Activated naive CD4-positive, alpha-beta T cell treated with anti-CD3 and anti-CD28 coated beads for 36 hours (primary cell): ENCODE measurements at places on chromosomes 2 and 18. TPM values are rescaled to one million over a fixed set of nuclear protein-coding genes. Genes with fewer than 3 reads are reported as not detected.

DNA sequence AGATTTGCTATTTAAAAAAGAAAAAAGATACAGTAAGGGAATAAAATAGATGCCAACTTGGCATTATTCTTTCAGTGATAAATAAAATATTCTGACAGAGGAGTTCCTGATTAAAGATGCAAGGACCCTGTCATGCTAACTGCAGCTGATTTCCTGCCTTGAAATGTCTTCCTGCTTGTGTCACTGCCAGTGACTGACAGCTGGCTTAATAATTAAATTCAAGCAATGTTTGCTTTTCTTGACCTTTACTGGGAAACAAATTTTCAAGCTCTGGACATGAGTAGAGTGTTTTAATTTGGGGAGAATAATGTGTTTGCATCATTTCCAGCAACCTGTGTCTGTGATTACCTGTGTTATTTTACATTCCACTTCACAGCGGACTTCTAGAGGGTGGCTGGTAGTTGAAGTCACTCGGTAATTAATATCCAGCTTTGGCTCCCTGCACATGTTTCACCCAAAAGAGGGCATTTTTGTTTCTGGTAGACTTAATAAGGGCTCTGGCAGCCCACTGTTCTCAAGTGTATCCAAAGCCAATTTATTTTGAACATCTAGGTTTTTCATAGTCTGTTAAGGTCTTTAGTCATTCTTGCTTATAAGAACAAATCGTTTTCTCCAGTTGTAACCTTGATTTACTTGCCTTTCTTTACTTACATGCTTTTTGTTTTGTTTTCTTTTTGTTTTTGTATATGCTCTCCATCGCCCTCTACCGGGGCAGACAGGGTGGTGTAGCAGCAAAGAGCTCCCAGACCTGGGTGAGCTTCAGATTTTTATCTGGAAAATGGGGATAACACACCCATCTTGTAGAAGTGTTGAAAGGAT, 48.5 kb upstream of the PROKR1 start:
- DNase-seq, result peak; percentile 63

The MC5R gene
- total RNA-seq, result not detected

The RAB31 gene
- 0.89 TPM for total RNA-seq

The COBLL1 gene
- total RNA-seq, result not detected

The MLPH gene
- not detected for total RNA-seq

The MTCL1 gene
- 0.31 TPM for total RNA-seq

- peak; percentile 72 for DNase-seq
Measured at GRCh38 chr2:64819774-64820688, 166.3 kb upstream of the SERTAD2 start.

DNA sequence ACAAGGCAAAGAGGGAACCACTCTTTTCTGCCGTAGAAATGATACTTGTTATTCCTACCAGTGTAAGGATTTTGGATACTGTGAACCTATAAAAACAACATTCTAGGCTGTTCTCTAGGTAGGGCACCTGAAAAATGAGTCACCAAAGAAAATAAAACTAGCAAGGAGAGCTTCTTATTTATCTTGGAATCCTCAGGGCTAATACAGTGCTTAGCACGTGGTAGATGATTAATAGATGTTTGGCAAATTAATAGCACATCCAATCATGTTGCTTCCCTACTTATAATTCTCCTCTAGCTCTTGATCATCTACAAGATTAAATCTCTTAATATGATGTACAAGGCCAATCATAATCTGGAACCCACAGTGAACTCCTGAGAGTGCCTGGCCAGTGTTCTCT, 73.1 kb downstream of the AAK1 start:
- no peak for DNase-seq

The SCYGR5 gene
- total RNA-seq, result not detected

The GALNT13 gene
- not detected for total RNA-seq

The TMSB10 gene
- total RNA-seq, result 1,772 TPM

The SOWAHC gene
- 0.44 TPM for total RNA-seq

The WIPF1 gene
- 167 TPM for total RNA-seq

DNA sequence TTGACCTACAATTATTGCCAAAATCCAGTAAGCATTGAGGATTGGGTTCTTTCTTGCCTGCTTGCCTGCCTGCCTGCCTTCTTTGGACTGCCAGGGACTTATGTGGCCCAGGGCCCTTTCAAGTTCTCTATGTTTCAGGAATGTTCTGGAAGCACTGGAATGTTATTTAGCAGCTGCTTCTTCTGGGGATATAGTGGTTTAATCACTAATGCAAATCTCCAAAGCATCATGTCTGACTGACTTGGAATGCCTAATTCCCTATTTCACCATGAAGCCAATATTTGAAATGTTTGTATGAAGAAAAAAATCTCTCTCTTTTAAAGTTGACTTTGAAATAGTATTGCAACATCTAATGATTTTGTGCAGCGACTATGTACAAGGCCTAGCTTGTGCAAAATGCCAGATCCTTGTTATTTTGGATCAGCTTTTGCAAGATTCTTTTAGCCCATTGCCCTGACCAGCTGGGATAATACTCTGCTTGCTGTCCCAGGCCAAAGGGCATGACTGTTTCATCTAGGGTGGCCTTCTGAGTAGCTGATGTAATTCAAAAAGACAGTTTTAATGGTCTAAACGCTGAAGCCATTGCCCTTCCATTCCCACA, 204.6 kb downstream of the RND3 start:
- DNase-seq, result no peak

DNA sequence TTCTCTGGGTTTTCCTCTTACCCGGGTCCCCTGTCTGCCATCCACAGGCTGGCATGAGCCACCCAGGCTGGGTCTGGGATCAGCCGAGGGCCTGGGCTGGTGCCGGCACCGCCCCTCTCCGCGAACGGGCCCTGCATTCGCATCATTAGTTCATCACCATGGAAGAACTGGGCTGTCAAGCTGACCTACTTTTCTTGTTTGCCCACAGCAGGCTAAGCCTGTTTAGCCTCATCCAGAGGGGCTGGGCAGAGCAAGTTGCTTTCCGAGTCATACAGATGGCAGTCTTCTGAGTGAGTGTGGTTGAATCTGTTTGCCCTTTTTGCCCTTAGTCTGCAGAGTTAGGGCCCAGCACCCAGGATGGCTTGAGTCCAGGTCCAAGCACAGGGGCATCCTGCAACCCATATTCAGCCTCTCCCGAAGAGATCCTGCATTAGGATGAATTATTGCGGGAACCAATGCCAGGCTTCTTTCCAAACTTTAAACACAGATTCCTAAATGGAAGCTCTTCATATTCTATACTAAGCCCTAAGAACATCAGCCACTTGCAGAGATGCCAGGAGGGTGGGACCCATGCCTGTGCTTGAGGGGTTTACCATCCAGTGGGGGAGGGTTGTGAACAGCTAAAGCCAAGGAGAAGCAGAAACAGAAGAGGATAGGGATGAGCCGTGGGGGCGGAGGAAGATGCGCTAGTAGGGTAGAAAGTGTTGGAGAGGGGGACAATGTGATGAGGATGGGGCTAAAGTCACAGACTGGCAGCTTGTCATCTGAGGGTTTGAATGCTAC, 68.0 kb downstream of the NPAS2 start:
- no peak for DNase-seq

The THOC1 gene
- 66.2 TPM for total RNA-seq

GRCh38 chr18:41199212-41199611, 755.8 kb upstream of the PIK3C3 start:
- no peak for DNase-seq
